ENCODE measurements at places on chromosomes 11 and 22.

DNA sequence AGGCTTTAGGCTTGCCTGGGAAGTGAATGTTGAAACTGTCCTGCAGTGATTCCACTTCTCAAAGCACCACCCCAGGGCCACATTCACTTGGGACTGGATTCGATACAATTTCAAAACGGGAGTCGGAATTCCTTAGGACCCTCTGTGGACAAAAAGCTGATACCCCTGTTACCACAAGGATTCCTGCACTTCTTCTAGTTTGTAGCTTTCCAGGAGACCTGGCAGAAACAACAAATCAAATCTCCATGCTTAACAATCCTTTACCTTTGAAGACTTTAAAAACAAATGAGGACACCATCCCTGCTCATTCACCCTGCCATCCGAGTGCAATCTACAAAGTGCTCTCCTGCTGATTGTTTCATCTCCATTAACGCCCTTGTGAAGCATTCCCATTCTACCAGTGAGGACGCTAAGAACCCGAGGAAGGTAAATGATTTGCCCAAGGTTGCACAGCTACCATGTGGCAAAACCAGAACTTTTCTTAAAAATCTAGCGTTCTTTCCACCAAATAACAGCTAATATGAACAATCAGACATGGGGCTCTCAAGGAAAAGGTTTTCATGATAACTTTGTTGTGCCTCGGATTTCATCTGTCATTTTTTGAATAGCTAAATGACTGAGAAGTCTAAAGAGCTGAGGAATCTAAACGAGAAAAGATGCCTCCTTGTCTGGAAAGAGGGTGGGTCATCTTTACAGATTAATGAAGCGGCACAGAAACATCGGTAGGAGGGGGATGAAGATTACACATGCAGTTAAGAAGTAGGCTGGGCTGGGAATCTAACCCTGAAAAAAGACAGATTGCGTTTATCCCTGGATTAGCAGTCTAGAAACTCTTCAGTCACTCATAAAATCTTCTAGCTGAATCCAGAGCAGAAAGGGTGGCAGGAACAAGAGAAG, 720 bp upstream of the MPZL2 start:
- no peak for DNase-seq

- no peak for DNase-seq
These were observed 5.4 kb downstream of the PARVG start for GRCh38 chr22:44186121-44186510.

- DNase-seq: no peak
These were observed 2.6 kb downstream of the CYTH4 start for GRCh38 chr22:37284805-37285355.

DNA sequence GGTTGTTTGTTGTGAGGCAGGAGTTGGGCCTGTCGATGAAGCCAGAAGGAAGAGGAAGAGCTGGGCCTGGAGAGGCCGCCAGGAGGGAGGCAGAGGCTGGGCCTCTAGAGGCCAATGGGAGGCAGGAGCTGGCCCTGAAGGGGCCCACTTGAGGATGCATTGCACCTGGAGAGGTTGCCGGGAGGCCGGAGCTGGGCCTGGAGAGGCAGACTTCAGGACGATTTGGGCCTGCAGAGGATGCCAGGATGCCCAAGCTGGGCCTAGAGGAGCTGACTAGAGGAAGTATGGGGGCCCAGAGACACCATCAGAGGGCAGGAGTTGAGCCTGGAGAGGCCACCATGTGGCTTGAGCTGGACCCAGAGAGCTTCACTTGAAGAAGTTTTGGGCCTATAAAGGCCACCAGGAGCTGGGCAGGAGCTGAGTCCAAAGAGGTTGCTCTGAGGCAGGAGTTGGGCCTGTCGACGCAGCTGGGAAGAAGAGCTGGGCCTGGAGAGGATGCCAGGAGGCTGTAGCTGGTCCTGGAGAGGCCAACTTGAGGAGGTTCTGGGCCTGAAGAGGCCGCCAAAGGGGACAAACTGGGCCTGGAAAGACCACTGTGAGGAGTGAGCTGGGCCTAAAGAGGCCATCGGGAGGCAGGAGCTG, 39.0 kb downstream of the OR4C45 start:
- DNase-seq: no peak

DNA sequence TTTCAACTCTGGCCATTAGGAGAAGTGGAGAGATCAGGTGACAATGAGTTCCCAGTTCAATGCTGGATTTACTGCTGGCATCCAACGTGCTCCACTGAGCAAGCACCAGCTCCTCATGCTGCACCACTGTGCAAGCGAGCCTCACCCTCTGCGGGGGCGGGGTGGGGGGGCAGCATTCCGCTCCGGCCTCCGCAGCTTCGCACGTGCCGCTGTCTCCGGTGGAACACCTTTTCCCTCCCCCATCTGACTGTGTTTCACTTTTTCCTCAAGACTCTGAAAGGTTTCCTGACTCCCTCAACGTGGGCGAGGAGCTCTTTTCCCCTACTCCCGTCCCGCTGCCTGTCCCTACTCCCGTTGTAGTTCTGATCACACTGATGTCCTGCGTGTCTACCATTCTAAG, 835 bp upstream of the RHOD start:
- DNase-seq: no peak

GRCh38 chr11:84264066-84264465, 977.9 kb upstream of the CCDC90B start:
- peak; percentile 34 for DNase-seq

DNA sequence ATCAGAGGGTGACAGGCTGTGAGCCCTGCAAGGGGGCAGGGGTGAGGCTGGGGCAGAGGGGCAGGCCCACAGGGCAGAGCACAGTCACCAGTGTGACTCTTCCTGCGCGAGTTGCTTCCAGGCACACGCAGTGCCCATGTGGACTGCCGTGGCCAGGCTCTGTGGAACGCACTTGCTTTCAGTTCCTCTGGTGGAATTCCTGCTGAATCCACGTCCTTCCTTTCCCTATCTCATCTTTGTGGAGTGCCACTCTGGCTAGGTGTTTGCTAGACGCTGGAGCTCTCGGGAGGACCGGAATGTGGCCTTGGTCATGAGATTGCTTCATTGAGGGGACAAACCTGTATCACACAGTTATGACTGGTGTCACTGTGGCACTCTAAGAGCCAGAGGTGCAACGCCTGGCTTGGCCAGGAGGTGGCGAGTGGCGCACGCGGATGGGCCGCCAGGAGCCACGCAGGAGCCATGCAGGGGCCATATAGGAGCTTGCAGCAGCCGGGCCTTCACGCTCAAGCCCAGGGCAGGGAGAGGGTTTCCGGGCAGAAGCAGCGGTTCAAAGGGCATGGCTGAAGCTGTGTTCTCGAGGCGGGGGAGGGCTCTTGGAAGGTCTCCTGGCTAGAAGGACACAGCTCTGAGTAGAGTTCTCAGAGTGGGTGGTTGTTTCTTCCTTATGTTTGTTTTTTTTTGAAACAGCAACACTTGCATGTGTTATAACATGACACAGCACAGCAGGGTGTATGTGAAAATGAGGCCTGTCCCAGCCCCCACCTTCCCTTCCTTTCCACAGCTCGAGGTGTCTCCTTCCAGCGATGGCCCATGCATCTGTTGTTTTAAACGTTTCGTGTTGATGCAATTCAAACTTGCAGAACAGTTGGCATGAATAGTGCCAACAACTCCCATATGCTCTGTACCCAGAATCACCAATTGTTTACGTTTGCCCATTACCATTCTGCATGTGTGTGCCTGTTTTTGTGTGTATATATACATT, 36.2 kb downstream of the TBC1D22A start:
- peak; percentile 61 for DNase-seq

- DNase-seq: no peak
These were observed 65.4 kb upstream of the NTM start for GRCh38 chr11:131305005-131305404.

DNA sequence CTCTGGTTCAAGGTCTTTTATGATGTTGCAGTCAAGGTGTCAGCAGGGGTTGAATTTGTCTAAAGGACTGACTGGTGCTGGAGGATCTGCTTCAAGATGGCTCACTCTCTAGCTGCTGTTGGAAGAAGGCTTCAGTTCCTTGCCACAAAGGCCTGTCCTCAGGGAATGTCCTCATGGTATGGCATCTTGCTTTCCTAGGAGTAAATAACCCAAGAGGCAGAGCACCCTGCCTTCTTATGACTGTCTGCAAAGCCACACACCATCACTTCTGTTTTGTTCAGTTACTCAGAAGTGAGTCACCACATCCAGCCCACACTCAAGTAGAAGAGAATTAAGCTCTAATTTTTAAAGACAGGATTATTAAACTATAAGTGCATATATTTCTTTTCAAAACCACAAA, 45.2 kb downstream of the PLAAT5 start:
- no peak for DNase-seq

GRCh38 chr11:21494946-21495345, 697.9 kb upstream of the ANO5 start:
- DNase-seq: no peak
